ENCODE measurements at places on chromosomes 6 and 20. TPM values are rescaled to one million over a fixed set of nuclear protein-coding genes. Genes with fewer than 3 reads are reported as not detected.

SLC17A1 gene
- 8.7 TPM for total RNA-seq

LTB gene
- 1.7 TPM for total RNA-seq

GRCh38 chr6:31169123-31169857 lies 1.2 kb downstream of the POU5F1 start:
- no peak for DNase-seq

- DNase-seq, result no peak
Measured at GRCh38 chr20:2626853-2627541, 25.4 kb upstream of the NOP56 start.

DNA sequence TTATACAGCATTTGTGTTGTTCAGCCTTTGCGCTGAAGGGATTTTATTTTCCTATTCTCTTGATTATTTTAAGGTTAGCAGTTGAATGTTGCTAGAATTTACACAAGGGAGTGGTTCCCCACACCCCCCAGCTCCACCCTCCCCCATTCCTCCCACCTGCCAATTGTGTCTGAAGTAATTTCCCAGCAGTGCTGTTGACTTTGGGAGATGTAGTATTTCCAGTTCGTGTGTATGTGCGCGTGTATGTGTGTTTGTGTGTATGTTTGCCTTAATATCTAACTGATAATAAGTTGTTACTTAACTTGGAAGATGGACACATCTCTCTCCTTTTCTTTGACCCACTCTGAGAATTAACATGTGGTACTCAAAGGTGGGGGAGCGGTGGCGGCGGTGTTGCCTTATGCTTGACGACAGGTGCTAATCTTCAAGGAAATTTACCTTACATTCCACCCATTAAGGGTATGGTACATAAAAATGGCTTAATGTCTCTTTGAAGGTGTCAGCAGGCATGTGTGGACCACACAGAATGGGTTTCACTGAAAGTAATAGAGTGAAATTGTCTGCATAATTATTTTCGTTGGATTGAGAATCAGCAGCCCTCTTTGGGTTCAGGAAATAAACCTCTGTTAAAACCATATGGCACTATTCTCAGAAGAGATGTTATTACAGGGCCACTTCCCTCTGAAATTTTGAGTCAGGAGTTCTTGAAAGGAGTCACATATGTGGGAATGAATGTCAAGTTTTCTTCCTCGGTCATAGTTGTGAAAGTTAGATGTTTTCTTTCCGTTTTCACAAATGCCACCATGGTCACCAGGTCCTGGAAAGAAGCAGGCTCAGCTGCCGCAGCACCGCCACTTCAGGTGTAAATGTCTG lies 95.6 kb upstream of the SUPT3H start:
- DNase-seq, result no peak

GRCh38 chr20:46554828-46555227 lies 4.4 kb upstream of the OCSTAMP start:
- DNase-seq, result no peak

GRCh38 chr20:54397292-54398140 lies 77.9 kb upstream of the DOK5 start:
- no peak for DNase-seq

DNA sequence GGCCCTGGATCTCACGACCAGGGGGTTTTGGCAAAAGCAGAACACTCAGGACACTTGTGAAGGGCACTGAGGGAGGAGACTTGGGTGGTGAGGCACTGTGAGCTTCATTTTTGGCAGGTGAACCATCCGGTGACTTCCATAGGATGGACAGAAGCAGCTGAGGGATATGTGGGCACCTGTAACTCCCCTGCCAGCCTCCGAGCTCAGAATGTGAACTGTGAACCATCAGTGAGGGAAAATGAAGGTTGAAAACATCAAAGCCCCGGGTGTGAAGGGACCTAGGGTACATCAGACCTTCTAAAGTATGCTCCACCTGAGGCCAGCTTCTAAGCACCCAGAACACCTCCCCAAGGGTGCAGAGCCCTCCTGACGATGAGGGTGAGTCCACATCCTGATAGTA lies 53.2 kb downstream of the FAXC start:
- DNase-seq, result no peak

DNA sequence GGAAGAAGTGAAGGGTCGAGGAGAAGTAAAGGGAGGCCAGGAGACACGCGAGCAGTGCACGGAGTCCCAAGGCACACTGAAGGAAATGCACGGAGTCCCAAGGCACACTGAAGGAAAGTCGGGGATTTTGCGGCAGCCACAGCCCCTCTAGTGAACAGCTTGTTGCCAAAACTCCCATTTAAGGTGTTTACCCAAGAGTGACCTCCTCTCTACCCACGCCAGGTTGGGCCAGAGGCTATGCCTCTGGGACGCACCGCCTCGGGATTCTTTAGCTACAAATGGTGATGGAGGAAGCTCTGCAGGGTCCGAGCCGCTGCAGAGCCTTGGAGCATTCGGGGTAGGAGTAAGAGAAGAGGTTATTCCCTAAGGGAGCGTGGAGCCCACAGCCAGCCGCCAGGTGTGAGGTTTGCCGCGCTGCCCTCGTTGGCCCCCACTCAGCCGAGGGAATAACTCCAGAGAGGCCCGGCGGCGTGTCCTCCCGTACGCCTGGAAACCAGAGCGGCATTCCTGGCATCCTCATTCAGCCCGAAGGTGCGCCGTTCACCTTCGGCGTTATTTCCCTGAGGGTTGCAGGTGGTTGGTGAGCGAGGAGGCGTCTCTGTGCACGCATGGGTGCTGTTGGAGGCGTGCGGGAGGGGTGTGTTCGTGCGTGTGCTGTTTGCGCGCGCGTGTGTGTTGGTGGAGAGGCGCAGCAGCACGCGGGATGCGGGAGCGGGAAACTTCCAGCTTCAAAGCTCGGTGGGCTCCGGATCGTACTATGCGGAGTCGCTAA lies 3.4 kb upstream of the MAFB start:
- no peak for DNase-seq
